Activated CD4-positive, alpha-beta T cell treated with anti-CD3 and anti-CD28 coated beads for 48 hours (primary cell): ENCODE measurements at places on chromosomes 6 and 20.

GRCh38 chr6:155660251-155660977 is 204.8 kb upstream of the NOX3 start:
- no peak for DNase-seq

DNA sequence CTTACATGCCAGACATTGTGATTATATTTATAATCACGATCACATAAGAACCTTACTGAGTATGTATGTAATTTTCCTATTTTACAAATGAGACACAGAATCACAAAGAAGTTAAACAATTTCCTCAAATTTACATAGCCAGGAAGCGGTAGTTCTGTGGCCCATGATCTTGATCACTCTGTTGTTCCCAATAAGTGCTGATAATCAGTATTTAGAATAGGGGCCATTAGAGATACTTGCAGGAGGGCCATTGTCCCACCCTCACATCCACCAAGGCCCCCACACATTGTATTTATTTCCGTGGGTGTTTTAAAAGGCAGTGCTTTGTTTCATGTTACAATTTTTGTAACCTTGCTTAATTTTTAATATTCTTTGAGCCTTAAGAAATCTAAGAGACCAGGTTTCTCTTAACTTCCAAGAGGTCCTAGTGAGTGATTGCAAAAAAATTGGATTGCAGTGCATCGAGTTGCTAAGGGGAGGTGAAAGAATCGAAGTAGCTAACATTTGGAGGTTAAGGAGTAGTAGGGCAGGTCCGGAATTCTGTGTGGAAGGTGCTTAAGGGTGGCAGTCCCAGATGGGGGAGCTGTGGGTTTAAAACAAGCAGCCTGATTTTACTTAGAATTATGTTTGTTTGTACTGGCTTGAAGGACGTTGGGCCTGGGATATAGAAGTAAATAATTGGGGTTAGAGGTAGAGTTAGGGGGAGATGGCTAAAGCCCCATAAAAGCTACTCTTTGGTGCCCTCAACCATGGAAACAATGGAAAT is 339.4 kb downstream of the CDKAL1 start:
- no peak for DNase-seq

DNA sequence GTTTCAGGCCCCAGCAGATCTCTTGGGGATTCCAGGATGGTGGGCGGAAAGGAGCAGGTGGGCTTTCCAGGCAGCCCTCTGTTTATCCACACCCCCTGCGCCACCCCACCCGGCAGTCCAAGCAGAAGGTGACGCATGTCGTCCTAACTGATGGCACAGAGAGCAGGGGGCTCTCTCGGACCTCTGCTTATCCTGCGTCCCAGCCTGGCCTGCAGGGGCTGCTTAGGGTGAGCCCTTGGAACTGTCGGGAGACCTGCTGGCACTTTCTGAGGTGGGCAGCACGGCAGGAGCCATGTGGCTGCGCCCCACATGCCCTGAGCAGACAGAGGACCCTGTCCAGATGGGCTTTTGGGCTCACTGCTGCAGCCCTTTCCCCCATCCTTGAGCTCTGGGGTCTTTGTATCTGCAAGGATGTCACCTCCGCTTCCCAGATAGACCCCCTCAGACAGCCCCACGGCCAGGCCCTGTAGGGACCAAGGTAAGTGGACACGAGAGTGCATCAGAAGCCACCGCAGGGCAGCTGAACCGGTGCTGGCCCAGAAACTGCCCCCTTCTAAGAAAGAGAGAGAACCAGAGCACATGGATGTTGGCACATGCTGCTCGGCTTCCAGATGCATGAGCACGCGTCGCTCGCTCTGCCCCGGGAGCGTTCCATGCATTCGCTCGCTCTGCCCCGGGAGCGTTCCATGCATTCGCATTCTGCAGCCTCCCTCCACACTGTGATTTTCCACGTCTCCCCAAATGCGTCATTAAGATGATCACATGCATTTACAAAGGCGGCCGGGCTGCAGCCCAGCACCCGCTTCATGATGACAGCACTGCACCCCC is 246.7 kb downstream of the TAF4 start:
- DNase-seq, result no peak

DNA sequence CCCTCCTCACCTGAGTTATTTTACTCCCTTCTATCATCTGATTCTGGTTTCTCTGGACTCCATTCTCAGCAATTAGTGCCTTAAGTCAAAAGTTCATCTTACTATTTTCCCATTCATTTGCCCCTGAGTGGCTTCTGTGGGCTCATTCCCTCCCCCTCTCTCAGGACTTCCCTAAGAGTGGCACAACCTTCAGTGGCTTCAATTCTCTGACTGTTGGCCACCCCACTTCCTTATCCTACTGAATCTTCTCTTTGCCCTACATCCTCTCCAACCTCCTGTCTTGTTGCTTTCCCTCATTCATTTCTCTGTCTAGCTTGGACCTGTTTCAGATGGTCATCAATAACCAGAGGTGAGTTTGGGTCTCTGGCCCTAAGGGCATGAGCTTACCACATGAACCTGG is 61.1 kb upstream of the GLP1R start:
- no peak for DNase-seq

DNA sequence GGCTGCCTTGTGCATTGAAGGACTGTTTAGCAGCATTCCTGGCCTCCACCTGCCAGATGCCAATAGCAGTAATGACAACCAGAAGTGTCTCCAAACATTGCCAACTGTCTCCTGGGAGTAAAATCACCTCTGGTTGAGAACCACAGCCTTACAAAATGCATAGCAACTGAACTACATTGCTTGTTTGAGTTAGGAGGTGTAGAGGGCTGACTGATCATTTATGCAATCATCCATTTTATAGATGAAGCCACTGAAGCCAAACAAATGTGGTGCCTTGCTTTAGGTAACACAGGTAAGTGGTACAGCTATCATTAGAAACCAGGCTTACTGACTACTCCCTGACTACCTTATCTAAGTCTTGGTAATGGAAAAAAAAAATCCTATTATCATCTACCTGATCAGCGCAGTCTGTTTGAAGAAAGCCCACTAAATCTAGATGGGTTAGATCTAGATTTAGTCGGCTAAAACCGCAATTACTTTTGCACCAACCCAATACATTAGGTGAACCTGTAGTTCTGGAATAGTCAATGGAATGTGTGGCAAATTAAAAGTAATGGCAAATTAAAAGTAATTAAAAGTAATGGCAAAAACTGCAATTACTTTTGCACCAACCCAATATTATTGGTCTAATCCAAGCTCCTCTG is 47.7 kb upstream of the F13A1 start:
- no peak for DNase-seq

GRCh38 chr6:15901141-15902115 is 227.5 kb upstream of the MYLIP start:
- DNase-seq, result peak; percentile 60

DNA sequence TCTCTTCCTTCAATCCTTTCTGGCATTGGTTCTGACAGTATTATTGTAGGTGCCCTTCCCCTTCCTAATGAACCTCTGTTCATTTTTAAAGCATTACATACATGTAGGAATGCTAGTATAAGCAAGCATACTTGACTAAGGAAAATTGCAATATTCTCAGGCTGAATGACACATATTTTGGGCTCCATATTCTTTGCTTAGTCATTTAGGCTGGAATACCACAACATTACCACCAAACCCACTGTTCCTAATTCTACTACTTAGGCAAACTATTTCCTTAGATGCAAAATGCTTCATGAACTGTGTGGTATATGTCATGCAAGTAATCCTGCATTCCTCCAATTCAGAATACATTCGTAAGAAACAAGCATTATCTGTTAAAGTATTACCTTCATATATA is 113.9 kb downstream of the PRDM1 start:
- no peak for DNase-seq

DNA sequence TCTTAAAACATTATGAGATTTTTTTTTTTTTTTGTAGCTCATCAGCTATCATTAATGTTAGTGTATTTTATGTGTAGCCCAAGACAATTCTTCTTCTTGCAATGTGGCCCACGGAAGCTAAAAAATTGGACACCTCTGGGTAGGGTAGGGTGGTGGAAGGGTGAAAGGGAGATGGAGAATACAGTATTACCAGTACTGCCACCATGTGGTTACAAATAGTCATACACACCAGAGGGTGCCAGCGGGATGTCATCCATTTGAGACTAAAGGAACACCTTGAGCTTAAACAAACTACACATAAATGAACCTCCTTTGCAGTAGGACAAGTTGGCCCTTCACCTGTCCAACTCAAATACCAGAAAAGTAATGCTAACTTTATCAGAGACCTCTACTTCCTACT is 601.9 kb downstream of the HTR1B start:
- DNase-seq, result peak; percentile 4

GRCh38 chr6:130720076-130720715 is 107.0 kb upstream of the SMLR1 start:
- no peak for DNase-seq

- DNase-seq, result no peak
Measured at GRCh38 chr6:89611666-89612065, 26.9 kb downstream of the LYRM2 start.

DNA sequence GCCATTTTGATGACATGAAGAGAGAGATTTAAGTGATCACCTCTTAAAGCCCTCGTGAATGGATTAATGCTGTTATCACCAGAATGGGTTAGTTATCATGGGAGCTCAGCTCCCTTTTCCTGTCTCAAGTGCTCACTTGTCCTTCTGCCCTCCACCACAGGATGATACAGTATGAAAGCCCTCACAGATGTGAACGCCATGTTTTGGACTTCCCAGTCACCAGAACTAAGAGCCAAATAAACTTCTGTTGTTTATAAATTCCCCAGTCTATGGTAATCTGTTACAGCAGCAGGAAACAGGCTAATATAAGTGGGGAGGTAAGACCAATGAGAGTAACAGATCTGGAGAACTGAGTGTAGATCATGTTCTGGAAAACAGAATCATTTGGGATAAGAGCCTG is 493.2 kb downstream of the CDKAL1 start:
- DNase-seq, result no peak

- no peak for DNase-seq
Measured at GRCh38 chr6:43740321-43740960, 29.6 kb upstream of the VEGFA start.

DNA sequence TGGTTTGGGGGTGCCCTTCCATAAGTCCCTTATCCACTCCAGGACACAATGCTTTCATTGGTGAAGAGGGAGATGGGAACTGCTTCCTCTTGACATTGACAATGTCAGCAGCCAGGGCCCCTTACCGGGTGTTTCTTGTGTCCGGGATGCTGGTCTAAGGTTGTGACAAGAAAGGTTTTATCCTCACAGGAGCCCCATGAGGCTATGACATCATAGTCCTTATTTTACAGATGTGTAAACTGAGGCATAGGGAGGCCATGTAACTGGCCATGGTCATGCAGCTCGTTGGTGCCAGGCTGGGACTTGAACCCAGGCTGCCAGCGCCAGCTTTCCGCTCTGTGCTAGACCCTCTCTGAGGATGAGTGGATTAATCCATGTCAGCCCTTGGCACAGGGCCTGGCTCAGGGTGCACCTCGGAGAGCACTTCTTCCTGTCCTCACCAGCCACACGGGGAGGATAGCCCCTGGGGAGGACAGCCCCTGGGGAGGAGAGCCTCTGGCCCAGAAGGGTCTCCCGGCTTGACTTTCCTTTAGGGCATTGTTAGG is 157.3 kb downstream of the SYCP2 start:
- DNase-seq, result no peak

DNA sequence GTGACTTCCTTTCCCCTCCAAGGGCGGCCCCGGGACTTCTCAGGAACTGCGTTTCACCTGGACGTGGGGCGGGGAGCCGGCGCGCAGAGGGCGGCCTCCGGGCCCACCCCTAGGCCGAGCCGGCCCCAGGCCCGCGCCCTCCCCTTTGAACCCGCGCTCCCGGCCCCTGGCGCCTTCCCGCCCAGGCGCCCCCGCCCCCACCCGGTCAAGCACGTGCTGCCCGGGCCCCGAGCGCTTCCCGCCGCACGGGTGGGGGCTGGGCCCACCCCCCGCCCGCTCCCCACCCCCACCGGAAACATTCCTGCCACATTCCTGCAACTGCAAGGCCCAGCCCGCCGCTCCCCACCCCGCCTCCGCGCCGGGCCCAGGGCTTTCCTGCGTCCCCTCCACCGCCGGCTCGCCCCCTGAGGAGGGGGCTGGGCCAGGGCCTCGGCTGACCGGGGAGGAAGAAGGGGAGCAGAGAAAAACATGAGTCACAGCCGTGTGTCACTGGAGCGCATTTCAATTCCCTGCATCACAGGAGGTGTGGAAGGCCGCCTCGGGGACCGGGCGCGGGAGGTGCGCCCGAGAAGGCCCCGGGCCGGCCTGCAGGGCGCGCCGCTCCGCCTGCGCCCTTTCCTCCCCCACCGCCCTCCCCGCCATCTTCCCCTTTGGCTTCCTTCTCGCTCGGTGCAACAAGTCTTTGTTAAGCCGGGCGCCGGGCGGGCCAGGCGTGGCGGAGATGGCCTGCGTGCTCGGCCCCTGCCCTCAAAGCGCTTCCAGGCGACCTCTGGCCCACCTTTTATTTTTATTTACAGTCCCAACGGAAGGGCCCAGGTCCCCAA is 1.2 kb upstream of the HMGA1 start:
- peak; percentile 78 for DNase-seq

- no peak for DNase-seq
Measured at GRCh38 chr20:62183426-62184142, 756 bp downstream of the MTG2 start.

- DNase-seq, result peak; percentile 29
Measured at GRCh38 chr6:39102071-39102820, 12.7 kb downstream of the SAYSD1 start.

- no peak for DNase-seq
Measured at GRCh38 chr6:56435326-56435725, 187.9 kb upstream of the COL21A1 start.

DNA sequence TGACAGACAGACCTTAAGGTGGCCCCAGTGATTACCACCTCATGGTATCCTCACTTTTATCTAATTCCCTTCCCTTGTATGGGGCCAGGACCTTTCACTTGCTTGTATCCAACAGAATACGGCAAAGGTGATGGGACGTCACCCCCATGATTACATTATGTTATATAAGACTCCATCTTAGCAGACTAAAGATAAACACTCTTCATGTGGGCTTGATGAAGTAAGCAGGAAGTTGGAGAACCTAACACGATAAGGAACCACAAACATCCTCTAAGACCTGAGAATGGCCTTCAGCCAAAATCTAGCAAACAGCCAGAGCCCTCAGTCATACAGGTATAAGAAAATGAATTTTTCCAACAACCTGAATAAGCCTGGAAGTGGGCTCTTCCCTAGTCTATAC is 8.0 kb downstream of the SLC17A3 start:
- DNase-seq, result no peak
